ENCODE measurements at places on chromosomes 3 and 15. TPM values are rescaled to one million over a fixed set of nuclear protein-coding genes. Genes with fewer than 3 reads are reported as not detected.

BNC1 gene
- total RNA-seq: 0.19 TPM

FAM219B gene
- total RNA-seq: 110 TPM

DCLK3 gene
- total RNA-seq: 0.41 TPM

PPP1R14D gene
- not detected for total RNA-seq

LSAMP gene
- 5.0 TPM for total RNA-seq

UROC1 gene
- not detected for total RNA-seq

PLD1 gene
- total RNA-seq: 78.0 TPM

CPLX3 gene
- 2.8 TPM for total RNA-seq

GCHFR gene
- total RNA-seq: 8.1 TPM

SLC28A2 gene
- total RNA-seq: not detected

HIGD2B gene
- not detected for total RNA-seq

- DNase-seq: peak; percentile 82
Observed at GRCh38 chr3:123419850-123420297, 29.0 kb downstream of the ADCY5 start.

GRCh38 chr15:66153549-66154415 lies 99.8 kb downstream of the MEGF11 start:
- DNase-seq: no peak

DNA sequence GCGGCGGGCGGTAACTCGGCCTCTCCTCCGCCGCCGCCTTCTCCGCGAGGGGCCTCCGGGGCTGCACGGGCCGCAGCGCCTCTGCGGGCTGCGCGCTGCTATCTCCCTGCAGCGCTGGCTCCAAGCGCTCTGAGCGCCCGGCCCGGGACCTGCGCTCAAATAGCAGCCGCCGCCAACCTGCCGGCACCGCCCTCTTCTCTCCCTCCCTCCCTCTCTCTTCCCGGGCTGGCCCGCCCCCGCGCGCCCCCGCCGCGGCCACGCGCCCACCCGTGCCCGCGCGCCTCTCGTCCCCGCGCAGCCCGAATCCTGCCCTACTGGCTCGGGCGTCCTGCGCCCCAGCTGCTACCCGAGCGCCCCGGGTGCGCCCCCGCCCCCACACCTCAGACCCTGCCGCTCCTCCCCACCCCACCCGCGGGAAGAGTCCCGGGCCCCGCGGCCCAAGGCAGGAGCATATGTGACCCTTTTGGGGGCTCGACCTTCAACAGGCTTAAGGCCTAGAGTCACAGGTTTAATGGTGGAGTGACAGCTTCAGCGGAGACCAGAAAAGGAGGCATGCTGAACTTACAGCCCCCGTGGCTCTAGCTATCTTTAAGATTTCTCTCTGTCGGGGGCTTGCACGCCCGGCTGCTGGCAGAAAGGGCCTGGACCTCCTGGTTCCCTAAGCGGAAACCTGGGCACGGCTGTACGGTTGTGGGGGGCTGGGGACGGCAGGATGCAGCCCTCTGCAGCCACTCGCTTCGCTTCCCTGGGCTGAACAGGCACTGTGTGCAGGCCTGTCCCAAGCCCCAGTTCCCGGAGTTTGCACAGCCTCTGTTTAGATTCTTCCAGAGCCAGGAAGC lies at the start of gene CACNA2D2:
TSS of gene CACNA2D2 (minus strand) at position 131 of the 839 bp plus-strand sequence. CDS start 211 bp downstream, outside the sequence.
- peak; percentile 78 for DNase-seq

DNA sequence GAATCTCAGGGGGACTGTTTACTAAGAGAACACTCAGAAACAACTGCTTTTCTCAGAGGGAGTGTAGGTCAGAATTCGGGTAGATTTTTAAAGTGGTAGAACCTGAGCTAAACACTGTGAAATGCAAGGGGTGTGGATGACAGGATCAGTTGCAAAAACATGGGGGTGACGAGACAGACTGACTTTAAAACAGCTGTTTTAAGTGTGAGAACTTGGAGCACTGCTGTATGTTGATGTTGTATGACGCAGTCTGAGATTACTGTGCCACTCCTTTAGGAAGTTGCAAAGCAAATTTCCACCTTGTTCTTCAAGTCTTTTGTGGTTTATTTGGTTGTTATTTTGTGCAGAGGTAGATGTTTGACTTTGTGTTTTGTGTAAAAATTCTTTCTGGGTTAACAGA lies 36.8 kb upstream of the DIPK2A start:
- DNase-seq: no peak

DNA sequence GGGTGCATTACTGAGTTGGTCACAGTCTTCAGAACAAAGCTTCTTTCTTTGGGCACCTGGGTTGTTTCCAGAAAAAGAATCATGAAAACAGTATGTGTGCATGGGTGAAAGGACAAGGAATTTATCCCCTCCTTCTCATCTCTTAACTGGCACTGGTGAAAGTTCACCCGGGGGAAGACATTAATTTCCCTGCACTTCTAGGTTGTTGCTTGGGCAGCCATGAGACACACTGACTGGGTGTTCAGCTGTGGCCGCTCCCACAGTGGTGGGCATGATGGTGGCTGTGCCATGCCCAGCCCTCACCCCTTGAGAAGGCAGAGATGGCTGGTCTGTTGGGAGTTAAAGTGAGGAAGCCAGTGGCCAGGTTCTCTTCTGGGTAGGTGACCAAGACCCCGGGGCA lies 16.6 kb upstream of the KY start:
- DNase-seq: no peak

- DNase-seq: no peak
Observed at GRCh38 chr3:14123308-14124222, 1.1 kb downstream of the CHCHD4 start.

DNA sequence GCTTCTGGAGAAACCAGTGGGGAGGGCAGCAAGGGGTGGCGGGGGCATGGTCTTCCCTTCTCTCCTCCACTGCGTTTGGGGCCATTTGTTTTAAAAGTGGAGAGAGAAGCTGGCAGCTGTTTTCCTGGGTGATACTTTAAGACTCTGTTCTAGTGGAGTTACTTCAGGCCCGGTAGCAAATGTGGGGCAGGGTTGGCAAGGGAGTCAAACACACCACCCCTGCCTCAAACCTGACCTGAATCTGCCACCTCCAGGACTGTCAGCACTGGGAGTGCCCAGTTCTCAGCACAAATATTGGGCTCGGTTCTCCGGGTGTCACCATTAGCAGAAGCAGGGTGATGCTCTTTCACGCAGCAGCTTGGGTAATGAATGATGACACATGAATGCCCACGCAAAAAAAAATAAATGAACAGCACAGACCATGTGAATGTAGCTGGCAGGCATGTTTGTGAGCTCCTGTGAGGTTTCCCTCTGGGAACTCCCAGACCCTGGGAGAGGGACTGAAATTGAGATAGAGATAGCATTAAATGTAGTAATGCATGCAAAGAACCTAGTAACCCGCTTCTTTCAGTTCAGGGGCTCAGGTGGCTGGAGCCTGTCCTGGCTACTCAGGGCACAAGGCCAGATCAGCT lies 424.0 kb downstream of the MCTP2 start:
- DNase-seq: no peak

DNA sequence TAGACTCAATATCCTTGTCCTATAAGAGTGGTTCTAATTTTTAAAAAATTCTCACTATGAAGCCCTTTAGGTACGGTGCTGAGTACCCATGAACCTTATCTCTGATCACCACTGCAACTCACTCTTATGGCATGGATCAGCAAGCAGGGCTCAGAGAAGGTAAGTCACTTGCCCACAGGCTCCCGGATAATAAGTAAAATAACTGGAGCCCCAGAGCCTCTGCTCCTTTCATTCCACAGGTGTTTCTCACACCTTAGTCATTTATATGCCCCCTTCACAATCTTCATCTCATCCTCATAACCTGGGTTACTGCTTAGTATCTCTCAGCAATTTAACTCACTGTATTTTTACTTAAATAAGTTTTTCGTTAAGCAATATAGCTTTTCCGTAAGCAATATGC lies 28.4 kb upstream of the AKAP13 start:
- DNase-seq: no peak

- DNase-seq: no peak
Observed at GRCh38 chr3:182978387-182978786, 2.0 kb downstream of the DCUN1D1 start.

GRCh38 chr15:60544581-60545264 lies 65.8 kb upstream of the ICE2 start:
- DNase-seq: no peak

GRCh38 chr3:134874737-134875413 lies 79.8 kb downstream of the EPHB1 start:
- DNase-seq: no peak

GRCh38 chr15:50353251-50353974 lies 1.6 kb downstream of the GABPB1 start:
- DNase-seq: no peak

DNA sequence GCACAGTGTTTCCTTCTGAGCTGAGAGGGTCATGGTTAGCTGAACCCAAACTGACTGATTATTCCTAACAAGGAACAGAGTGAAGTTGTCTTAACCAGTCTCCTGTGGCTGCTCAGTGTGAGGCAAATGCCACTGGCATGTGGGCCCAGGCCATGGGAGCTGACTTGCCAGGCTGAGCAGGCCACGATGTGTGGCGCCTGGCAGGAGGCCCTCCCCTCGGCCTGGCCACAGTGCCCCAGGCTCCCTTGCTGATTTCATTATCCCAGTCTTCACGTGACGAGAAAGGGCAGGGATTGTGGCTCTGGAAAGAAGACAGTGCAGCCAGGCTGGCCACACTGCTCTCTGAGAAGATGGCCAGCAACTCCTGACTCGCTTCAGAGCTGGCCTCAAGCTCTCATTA lies 58.8 kb downstream of the SLCO2A1 start:
- no peak for DNase-seq

DNA sequence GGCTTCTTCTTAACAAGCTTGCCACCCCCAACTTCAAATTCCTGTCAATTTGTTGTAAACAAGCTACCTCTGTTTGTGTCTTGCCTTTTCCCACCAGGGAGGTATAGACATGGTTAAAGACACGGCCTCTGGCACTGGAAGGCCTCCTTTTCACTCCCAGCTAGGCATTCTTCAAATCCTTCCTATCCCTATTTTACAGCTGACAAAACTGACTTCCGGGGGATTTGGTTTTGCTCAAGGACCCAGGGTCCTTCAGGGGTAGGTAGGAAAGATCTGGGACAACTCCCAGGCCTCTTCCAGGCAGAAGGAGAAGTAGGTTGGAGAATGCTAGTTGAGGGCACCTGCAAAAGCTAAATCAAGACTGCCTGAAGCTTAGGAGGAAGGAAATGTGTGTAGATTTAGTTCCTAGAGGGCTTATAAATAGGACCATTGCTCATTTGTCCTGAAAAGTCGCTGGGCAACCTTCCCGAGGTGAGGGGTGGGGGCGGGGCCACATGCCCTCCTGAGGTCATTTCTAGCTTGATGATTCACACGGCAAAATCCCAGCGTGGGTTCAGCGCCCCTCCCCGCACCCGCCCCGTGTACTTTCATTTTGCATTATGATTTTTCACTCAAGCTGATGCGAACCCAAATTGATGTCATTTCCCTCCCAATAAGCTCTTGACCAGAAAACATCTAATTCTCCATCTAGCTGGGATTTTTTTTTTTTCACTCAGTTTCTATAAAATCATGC lies 365.5 kb downstream of the SHQ1 start:
- no peak for DNase-seq

- no peak for DNase-seq
Observed at GRCh38 chr3:25683882-25684281, 19.2 kb upstream of the TOP2B start.

DNA sequence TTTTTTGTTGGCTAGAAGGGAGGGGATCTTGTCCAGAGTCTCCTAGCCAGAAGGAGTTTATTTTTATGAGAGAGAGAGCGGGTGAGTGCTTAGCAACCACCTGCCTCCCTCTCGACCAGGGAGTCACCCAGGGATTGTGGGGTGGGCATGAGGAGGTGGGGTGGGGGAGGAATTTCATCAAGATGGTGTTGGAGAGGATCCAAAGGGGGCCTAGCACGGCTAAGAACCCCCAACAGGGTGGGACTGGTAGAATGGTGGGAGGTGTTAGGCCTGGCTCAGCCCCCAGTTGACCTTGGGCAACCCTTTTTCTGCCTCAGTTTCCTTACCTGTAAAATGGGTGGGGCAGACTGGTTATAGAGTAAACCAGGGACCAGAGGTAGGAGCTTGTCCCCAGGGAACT lies 1.8 kb downstream of the SLC6A6 start:
- DNase-seq: no peak

DNA sequence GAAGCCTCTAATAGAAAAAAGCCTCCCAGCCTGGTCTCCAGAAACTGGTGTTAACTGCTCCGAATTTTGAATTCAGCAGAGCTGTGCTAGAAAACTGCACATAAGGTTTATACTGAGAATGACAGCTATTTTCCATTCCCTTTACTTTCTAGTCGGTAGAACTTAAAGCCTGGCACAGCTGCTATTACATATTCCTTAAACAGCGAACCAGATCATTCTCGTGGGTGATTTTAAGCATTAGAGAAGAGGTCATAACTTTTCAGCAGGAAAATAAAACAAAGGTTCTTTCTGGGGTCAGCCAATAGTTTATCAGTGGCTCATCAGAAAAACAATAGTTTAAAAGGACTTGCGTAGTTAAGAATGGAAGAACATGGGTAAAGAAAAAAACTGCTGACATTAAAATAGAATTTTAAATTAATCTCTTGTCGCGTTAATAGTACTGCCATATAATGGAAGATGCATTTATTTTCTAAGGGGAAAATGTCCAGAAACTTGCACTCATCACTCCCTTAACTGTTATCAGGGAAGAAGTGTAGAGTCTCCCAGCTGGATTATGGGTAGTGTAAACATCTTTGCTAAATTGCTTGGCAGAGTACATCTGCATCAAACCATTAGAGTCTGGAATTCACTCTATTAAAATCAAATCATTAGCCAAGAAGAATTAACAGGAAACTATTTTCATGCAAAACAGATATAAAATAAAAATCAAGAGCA lies 7.9 kb downstream of the VGLL4 start:
- no peak for DNase-seq

GRCh38 chr3:72666447-72666755 lies 181.8 kb downstream of the SHQ1 start:
- no peak for DNase-seq

DNA sequence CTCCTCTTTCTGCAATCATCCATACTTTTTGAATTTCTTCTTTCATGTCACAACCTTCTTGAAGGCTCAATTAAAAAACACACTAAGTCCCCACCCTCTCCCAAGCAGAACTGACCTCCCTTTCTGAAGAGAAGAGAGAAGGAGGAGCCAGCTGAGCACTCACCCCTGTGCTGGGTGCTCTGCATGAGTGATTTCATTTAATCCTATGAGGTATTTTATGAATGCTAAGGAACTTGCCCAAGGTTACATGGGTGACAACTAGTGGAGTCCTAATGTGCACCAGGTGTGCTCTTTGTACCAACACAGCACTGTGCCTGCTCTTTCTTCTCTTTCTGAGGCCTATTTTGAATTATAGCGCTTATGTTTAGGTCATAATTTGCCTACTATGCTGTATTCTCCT lies 135.6 kb downstream of the DUT start:
- no peak for DNase-seq

DNA sequence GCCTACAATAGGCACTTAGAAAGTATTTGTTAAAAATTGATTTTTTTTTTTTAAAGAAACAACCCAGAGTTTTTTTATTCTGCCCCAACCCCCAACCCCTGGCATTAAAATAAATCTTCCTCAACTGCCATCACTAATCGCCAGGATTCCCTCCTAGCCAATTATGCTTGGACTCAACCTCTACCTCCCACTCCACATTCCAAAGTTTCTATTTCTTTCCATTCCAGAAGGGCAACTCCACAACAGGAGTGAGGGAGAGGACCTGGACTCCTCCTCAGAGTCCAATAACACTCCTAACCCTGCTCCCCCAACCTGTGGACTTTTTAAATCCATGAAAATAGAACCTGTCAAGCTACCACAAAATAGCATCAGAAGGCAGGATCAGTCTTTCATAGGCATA lies 99.4 kb downstream of the ADAMTS9 start:
- DNase-seq: no peak
